ENCODE measurements at places on chromosomes 1 and 21.

- DNase-seq = no peak
These were observed 86.5 kb upstream of the RGS1 start for GRCh38 chr1:192489047-192489446.

DNA sequence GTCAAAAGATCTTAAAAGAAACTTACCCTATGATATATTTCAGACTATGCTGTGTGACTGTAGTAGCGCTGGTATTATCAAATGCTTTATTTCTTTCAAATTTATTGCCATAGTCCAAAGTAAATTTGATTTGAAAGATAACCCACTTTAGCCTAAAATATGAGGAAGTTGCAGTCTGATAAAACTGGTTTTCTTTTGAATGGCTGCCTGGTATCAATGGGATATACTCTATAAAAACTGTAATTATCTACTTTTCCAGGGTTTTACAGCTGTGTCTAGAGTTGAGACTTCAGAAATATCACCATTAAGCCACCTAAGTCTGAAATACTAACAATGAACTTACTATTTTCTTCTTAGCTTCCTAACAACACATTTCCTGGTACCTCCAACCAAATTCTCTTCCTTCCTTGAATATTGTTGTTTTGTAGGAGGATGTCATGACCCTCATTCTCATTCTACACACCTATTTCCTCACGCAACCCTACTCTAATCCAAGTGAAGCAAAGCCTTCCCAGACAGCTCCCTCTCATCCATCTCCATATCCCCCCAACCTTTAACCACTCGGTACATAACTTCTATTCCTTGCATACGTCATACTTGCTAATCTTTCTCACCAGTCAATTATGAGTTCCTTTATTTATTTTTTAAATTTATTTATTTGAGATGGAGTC is 17.0 kb downstream of the KDM5B start:
- no peak for DNase-seq

DNA sequence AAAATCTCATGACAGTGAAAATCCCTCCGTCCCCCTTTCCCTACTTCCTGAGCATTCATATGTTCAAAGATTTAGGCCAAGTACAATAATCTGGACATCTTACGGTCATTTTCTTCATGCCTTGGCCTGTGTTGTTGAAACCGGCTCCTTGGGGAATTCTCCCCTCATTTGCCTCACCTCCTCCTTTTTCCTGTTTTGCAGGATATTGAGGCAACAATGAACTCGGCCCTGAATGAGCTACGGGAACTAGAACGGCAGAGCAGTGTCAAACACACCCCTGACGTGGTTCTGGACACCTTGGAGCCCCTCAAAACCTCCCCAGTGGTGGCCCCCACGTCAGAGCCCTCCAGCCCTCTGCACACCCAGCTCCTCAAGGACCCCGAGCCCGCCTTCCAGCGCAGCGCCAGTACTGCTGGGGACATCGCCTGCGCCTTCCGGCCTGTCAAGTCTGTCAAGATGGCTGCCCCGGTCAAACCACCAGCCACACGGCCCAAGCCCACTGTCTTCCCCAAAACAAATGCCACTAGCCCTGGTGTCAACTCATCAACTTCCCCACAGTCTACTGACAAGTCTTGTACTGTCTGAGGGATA is 9.3 kb upstream of the IKBKE start:
- no peak for DNase-seq

DNA sequence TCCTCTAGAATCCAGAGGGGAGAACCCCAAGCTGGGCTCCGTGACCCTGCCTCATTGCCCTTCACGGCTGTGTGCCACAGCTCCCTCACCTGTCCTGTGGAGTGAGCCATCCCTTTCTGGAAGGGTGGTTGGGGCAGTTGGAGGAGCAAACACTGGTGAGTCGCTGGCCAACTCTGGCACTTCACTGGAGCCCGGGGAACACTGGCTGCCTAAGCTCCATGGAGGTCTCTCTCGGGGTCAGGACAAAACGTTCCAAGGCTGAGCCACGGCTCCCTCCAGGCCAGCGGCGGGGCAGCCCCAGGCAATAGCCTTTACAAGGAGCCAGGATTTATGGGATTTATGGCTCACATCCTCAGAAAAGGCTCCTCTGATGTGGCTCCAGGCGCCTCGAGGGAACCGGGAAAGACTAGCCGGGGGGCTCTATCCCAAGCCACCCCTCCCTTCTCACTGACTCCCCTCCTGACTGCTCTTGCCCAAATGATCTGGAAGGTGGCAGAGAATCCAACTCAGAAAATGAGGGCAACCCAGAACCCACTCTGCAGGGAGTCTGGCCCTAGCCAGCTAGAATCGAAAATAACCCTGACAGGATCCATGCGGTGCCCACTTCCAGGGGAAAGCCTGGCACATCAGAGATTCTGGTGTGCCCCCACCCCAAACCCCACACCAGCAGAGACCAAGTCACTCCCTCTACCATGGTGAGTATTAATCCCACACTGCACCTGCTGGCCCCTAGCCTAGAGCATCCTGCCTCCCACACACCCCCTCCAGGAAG is 75.2 kb downstream of the GLIS1 start:
- DNase-seq = no peak

DNA sequence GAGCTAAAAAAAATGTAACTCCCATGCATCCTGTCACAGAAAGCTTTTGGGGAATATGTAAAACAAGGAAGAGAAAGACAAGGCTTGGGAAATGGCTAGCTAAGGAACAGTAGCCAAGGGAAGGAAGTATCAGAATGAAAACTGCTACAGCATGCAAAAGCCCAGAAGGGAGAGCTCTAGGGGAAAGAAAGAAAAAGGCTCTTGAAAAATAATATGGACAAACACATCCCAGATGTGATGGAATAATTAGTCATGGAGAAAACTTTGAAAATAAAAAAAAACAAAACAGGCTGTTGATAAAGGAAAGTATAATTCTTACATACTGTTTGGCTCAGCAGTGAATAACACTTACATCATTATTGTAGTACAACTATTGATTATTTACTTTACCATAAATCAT is 47.9 kb upstream of the VCAM1 start:
- no peak for DNase-seq

DNA sequence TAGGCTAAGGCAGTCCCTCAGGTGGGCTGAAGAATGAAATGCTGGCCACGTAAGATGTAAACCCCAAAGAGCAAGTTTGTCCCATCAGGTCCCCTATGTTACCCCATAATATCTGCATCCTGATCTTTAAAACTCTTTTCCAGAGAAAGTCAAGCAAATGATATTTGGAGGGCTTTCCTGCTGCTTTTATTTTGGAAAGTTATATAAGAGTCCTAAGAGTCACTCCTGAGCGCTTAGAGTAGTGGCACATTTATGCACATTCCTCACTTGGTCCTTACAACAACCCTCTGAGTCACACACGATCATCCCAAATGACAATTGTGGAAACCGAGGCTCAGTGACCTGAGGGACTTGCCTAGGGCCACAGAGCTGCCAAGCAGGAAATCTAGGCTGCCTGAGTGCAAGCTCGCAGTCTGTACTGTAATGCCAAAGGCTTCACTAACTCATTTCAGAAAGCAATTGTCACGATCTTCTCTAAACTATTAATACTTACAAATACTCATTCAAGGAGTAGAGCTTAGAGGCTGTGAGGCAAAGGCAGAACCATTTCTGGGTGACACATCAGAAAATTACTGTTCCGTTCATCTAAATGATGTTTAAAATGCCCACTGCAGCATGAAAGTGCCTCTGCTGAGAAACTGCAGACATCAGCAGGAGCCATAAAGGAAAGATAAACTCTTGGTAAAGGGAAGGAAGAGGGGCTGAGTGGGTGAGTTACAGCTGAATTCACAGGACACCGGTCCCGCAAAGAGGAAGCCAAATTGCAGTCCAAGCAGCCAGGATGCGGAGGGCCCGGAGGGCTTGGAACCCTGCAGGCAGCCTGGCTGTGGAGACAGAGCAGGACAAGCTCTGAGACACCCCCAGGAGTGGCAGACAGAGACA is 30.8 kb downstream of the CAPZB start:
- DNase-seq = no peak

- DNase-seq = no peak
These were observed 28.1 kb downstream of the SPSB1 start for GRCh38 chr1:9320520-9321479.

GRCh38 chr1:202216691-202217090 is 23.1 kb downstream of the LGR6 start:
- DNase-seq = no peak

DNA sequence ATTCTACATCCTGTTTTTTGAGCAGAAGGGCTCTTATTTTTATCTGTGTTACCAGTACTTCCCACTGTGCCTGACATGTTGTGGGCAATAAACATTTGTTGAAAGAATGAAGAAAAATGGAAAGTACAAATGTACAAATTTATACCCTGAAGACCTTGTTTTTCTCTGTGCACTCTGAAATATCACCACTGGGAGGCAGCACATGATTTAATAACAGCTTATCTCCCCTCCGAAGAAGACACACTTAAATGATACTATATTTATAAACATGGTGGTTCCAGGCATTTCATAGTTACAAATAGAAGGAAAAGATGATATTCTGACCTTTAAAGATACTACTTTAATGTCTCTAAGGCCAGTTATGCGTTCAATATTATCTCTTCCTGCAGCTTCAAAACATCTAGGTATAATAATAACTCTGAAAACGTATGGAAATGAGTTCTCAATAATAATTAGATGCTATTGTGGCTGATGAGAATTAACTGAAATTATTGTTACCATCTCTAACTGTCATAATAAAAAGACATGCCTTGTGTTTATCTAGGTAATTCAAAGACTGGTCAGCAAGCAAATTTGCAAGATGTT is 12.8 kb downstream of the DYNLT5 start:
- no peak for DNase-seq

DNA sequence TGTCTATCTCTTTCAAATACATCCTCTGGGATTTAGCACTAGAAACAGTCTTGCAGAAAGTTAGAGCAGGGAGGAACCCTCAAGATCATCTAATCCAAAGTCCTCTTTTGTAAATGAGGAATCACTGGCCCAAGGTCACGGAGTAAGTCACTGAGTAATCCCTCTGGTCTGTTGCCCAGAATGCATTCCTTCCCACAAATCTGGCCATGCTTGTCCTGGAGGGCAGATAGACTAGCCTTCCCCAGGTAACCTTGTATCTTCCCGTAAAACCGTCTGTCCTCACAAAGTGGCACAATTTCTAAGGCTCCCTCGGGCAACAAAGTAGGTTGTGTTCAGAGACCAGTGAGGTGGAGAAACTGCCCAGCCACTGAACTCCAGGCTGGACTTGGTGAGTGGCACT is 46.2 kb downstream of the DDR2 start:
- DNase-seq = no peak

DNA sequence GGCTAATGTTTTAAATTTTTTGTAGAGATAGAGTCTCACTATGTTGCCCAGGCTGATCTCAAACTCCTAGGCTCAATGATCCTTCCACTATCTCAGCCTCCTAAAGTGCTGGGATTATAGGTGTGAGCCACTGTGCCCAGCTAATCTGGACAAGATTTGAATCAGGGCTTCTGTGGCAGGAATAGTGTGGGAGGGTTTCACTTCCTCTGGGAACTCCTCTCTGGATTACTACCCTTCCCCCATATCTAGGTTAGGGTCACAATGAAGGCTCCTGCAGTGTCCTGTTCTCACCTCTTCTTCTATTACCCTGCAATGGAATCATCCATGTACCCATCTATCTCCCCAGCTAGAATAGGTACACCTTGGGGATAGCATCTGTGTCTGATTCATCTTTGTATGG is 133.6 kb upstream of the RAB4A start:
- DNase-seq = no peak

DNA sequence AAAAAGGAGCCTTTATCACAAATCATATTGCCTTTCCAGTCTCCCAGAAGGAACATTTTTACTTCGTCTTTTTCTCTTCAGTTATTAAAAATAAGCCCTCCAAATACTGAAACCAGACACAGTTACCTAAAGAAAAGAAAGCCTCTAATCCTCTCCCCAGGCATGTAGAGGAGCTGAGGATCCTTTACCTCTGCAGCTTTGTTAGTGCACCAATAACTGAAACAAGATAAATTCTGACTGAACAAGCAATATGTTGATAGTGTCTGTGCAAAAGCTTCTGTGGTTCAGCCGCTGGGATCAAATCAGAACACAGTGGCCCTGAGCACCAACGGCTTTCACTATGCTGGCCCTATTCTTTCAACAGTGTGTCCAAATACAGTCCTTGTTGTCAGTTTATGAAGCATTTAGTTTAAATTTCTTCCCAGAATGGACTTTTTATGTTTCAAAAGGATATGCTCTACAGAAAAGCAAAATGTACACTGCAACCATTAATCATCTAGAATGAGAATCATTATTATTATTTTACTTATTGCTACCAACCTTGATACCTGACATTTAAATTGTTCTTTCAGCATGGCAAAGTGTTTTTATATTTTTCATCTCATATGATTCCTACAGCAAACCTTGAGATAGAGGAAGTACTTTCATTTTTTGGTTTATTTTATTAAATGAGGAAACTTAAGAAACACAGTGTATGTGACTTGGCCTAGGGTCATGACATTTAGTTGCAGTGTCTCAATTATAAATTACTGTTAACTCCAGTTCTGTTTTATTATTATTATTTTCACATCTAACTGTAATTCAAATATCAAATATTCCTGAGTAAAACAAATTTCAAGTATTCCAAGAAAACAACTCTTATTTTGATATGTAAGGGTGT is 217.9 kb downstream of the NEGR1 start:
- DNase-seq = no peak

- no peak for DNase-seq
These were observed 12.4 kb upstream of the RPS6KA1 start for GRCh38 chr1:26516987-26517765.

GRCh38 chr1:38804062-38804886 is 55.3 kb downstream of the RRAGC start:
- DNase-seq = no peak

GRCh38 chr1:81374481-81374880 is 426.3 kb upstream of the ADGRL2 start:
- no peak for DNase-seq

GRCh38 chr1:108728327-108728923 is 15.7 kb downstream of the FNDC7 start:
- no peak for DNase-seq

- DNase-seq = no peak
These were observed 39.0 kb downstream of the NDC1 start for GRCh38 chr1:53799141-53799540.

DNA sequence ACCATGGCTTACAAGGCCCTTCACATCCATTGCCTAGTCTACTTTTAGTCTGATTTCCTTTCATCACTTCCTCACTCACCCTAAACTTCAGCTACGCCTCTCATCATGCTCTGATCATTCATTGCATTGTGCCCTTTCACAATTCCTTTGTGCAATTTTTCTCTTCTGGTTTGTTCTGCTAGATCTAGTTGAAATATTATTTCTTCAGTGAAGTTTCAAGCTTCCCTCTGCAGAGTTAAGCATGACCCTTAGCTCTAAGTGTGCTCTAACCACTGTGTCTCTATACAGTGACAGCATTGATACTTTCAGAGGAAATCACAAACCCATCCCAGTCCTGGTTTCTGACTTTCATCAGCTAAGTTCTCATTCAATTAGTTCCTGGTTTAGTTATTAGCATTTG is 166.1 kb downstream of the PLA2G4A start:
- no peak for DNase-seq

GRCh38 chr1:236904892-236905741 is 99.1 kb downstream of the MT1HL1 start:
- DNase-seq = no peak

- DNase-seq = no peak
These were observed 48.2 kb upstream of the LRP8 start for GRCh38 chr1:53376041-53376461.

Measured in caudate nucleus (tissue), 63 donors.